ENCODE measurements at places on chromosomes 12 and 14. TPM values are rescaled to one million over a fixed set of nuclear protein-coding genes. Genes with fewer than 3 reads are reported as not detected.

DNA sequence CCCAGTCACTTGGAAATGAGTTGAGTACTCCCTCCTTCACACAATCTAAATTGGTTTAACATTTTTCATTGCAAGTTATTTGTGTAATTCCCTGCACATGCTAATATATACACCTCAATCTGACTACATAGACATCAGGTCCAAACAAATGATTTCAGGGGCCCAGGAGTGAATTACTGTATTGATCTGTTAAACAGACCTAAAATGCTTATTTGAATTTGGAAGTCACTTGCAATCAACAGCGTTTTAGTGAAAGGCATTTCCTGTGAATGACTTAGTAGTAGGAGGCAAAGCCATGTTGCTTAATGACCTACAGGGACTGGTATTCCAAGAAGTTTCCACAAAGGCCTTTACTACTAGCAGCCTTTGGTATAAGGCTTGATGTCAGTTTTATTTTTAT, 22.6 kb upstream of the SLC15A5 start:
- no peak for DNase-seq

Gene REM2
- total RNA-seq, result 0.18 TPM

- DNase-seq, result no peak
Measured at GRCh38 chr14:75289840-75290388, 11.3 kb downstream of the FOS start.

DNA sequence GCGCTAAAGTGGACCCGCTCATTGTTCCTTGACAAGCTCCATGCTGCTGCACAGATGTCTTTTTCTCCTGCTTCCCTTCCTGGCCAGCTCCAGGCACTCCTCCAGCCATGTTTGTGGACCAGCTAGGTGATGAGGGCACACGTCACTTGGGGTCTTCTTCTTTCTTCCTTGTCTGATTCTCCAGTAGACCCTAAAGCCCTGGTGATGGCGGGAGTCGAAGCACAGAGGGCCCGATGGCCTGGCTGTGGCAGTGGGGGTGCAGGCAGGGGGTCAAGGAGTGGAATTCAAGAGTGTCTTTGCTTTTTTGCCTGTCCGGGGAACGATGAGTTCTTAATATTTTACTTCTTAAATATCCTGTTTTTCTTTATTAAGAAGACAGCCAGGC, 23.0 kb upstream of the AMN start:
- no peak for DNase-seq

DNA sequence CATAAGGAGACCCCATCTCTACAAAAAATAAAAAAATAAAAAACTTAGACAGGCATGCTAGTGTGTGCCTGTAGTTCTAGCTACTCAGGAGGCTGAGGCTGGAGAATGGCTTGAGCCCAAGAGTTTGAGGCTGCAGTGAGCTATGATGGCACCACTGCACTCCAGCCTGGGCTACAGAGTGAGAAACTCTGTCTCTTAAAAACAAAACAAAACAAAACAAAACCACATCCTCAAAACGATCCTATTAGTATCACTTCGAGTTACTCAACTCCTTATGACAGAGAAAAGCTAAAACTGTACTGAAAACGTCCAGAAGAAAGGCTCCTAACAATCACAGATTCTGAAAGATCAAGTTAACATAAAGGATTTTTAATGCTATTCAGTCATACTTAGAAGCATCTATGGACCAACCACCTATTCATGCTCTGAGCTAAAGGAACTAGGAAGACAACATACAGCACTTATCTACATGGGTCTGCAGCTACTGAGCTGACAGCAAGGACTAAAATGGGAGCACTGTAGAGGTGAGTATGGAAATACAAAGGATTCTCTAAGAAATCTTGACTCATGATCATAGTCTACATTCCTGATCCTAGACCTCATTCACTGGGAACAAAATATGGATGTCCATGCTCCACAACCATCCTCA, 75.3 kb upstream of the DUSP6 start:
- DNase-seq, result no peak

Gene SPSB2
- total RNA-seq, result 8.4 TPM
